ENCODE measurements at places on chromosomes 11 and 22.
A peak's percentile ranks its signal among the peaks of the same experiment; 100 is the strongest.

GRCh38 chr11:112999520-112999919 is 38.3 kb downstream of the NCAM1 start:
- DNase-seq = no peak

- DNase-seq = no peak
Measured at GRCh38 chr11:111912535-111912934, at the start of gene HSPB2. HSPB2 (plus strand) TSS chr11:111912734; CDS start chr11:111912830, 96 bp downstream.

DNA sequence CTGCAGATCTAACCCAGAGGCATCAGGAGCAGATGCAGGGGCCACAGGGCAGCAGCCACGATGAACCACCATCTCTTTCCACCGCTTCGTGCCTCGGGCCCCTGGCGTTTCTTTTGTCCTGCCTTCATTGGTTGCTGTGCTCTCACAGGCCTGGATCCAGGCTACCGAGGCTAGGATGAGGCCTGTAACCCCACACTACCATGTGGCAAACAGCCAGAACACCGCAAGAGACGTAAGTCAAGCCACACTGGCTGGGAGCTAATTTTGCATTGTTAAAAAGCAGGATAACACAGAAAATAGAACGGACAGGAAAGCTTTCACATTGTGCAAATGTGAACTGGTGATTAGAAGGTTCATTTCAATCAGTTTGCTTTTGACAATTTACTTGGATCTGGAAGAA is 15.7 kb upstream of the ARFGAP3 start:
- no peak for DNase-seq

GRCh38 chr11:15507592-15507991 is 392.9 kb downstream of the INSC start:
- peak; percentile 1 for DNase-seq

DNA sequence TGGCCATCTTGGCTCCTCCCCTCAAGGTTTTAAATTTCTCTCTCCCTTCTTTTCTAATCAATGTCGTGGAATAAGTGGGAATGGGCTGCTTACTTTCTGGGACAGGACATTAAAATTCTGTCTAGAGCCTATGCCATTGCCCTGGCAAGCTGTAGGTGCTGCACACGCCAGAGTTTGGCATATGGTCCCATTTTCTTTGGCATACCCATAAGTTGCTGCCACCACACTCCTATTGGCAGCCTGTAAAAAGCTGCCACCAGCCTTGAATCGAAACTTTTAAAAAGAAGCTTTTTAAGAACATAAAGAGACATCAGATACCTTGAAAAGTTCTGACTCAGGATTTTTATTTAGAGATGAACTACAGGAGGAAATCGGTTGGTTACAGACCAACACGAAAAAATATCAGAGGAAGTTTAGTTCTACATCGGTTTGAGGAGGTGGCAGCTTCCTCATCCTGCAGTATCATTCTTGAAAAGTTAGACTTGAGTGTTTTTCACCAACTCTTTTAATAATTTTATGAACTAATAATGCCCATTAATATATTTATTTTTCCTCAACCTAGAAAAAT is 517.8 kb upstream of the ANO5 start:
- no peak for DNase-seq

- DNase-seq = no peak
Measured at GRCh38 chr22:48343461-48343860, 1484.2 kb downstream of the BRD1 start.

DNA sequence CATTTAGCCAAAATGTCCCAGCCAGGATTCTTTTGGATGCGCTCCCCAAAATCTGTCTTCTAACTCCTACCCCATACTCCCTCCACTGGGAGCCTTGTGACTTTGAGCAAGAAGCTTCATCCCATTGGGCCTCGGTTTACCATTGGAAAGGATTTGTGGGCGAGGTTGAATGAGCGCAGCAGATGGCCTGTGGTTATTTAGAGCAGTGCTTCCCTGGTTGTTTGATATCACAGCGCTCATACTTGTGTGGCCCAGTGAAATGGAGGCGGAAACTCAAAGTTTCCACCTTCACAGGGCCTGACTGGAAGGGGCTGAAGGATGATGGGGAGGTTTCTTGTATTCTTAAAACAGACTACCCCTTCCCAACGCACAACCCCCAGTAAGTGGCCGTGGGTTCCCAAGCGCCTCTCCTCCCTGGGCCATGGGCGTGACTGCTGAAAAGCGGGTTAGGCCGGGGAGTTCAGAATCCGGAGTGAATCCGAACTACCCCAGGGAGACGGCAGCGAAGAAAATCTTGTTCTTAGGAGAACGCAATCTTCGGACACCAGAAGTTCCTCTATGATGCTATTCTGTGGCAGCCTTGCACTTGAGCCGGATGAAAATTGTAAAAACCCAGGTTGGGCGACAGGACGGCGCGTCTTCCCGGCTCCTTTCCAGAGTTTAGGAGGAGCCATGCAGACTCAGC is 1.2 kb upstream of the ATF4 start:
- DNase-seq = no peak

DNA sequence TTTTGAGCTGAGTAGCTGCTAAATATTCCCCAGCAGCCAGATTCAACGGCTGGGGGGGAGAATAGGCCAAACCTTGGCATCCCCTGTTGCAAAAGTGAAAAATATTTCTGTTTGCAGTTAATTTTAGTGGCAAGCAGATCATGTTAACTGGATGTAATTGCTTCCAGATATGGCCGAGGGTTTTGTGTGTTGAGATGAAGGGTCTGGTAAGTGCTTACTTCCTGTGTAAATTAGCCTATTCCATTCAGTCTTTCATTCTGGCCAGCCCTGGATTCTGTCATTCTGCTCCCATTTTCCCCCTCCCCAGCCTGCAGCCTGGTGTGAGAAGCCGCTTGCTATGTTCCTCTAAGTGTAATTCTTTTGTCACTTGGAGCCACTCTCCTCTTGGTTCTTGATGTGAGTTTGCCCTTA is 17.4 kb downstream of the ZBTB16 start:
- peak; percentile 45 for DNase-seq

GRCh38 chr22:49208004-49208402 is 619.7 kb downstream of the BRD1 start:
- no peak for DNase-seq

GRCh38 chr11:83785942-83786341 is 499.8 kb upstream of the CCDC90B start:
- no peak for DNase-seq

DNA sequence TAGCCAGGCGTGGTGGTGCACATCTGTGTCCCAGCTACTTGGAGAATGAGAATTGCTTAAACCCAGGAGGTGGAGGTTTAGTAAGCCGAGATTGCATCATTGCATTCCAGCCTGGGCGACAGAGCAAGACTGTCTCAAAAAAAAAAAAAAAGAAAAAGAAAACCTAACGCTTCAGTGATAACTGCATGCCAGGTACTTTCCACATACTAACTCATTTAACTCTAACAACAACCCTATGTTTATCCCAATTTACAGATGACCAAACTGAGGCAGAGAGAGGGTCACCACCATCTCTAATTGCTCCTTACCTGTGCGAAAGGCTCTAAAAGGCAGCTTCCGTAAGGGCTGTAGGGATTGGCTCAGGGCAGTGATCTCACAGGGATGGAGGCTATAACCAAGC is 11.6 kb downstream of the PISD start:
- DNase-seq = peak; percentile 71

GRCh38 chr22:32557444-32557843 is 82.8 kb downstream of the FBXO7 start:
- DNase-seq = no peak

GRCh38 chr11:45026835-45027234 is 76.2 kb upstream of the TP53I11 start:
- DNase-seq = no peak

DNA sequence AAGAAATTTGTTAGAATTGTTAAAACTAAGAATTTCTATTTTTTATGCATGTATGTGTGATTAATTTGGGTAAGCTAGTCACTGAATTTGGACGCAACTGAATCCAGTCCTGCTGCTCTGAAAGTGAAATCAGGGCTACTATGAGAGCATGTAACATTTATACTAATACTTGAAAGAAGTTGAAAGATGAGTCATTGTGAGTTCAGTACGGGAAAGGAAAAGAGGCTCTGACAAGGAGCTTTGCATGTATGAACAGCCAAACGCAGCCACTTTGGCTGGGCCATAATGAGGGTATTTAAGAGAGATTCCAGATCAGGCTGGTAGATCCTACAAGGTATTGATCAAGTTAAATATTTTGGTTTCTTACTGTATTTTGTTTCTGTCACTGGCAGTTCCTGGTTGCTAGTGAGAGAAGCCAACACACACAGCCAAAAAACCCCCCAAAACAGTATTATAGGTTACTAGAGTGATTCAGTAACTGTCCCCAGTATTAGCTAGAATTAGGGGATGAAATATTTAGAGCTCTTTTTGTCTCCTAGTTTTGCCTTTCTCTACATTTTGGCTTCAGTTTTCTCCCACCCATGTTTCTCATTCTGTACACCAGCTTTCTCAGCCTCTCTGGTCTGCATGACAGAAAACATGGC is 14.1 kb downstream of the AASDHPPT start:
- peak; percentile 18 for DNase-seq

GRCh38 chr22:50260434-50260800 is 1.1 kb downstream of the MAPK12 start:
- DNase-seq = no peak

DNA sequence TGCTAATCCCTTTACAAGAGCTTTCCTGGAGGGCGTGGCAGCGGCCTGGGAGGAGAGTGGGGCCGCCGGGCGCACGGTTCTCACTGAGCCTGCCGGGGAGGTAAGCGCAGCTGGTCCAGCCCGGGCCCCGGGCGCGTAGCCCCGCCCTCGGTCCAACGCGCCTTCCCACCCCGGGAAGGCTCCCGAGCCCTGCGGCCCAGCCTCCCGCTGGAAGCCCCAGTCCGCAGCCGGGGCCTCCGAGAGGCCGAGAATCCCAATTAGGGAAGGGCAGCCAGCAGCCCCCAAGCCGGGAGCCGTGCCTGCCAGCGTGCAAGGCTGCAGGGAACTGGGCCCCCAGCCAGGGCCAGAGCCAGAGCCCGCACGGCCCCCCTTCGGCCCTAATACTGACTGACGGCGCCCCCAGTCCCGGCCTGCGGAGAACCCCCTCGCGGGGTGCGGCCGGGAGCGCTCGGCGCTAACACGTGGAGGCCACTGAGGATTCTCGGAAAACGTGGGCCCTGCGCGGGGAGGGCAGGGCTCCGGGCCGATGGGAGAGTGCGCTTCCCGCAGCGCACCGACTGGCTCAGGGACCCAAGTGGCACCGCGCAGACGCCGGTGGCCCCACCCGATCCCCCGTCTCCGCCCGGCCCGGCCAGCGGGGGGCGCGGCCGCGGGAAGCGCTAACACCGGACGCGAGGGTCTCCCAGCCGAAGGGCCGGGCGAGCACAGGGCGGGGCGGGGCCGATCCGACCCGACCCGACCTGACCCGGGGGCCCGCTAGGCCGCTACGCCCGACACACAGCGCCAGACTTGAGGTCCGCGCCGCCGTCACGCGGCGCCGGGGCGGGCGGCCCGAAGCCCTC is 5.7 kb downstream of the ZFTA start:
- DNase-seq = no peak

- DNase-seq = no peak
Measured at GRCh38 chr11:6622261-6623171, 3.3 kb upstream of the TPP1 start.

- no peak for DNase-seq
Measured at GRCh38 chr11:72483412-72484186, 49.3 kb upstream of the CLPB start.

DNA sequence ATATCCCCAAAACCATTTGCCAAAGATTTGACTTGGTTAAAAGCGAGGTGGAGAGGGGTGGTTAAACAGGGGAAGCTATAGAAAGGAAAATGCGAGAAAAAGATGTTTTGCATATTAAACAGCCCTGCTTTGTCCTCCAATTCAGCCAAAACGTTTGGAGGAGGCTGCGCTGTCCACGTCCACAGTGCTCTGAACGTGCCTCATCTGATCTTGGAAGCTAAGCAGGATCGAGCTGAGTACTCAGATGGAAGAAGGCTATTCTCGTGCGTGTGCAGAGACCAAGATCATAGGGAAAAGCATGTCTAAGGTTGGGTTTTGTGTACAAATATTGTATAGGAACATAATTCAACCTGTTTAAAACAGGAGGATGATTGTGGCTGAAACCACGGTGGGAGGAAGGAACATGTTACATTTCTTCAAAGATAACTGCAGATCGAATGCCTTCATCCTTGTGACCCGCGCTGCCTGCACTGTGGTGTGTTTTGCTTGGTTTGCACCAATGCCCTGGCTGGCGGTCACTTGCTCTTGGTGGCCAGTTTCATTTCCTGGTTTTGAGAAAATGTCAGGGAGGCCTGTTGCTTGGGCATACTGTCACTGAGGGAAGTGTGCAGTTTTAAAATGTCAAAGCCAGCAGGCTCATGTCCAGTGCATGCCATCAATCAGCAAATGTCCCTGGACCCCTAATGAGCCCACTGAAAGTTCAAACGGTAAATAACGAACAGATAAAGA is 40.4 kb downstream of the FLI1 start:
- DNase-seq = no peak

DNA sequence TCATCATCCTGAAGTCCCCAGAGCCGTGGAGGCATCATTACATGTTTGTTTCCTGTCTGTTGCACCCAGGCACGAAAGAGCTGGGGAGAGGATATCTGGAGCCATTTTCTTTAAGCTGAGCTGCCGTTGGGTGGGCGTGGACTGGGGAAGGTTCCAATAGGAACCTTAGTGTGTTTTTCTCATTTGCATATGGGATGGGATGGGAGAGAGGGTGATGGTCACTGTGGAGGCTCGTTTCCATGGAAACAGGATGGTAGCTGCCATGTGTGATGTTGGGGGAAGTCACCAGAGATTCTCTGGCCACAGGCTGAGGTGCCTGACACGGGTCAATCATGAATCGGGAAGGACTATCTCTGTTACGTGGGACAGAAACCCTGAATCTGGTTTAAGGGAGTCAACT is 39.7 kb downstream of the CACNA1I start:
- DNase-seq = no peak

- DNase-seq = no peak
Measured at GRCh38 chr11:105823495-105824033, 198.5 kb downstream of the MSANTD4 start.

- DNase-seq = no peak
Measured at GRCh38 chr22:35582861-35583670, 34.1 kb downstream of the MB start.

GRCh38 chr22:36925388-36926290 is 12.2 kb downstream of the CSF2RB start:
- DNase-seq = no peak

Measured in fibroblast of skin of left quadriceps (primary cell).